ENCODE measurements at places on chromosomes 1 and 21. TPM values are rescaled to one million over a fixed set of nuclear protein-coding genes. Genes with fewer than 3 reads are reported as not detected.
A peak's percentile ranks its signal among the peaks of the same experiment; 100 is the strongest.

- no peak overlapping the region for H3K4me3 ChIP-seq
- no peaks in the 10 kb centered on the region for H3K4me1 ChIP-seq
- no peaks in the 10 kb centered on the region for H3K36me3 ChIP-seq
Observed at GRCh38 chr1:86861424-86861823, 52.5 kb downstream of the SELENOF start.

DNA sequence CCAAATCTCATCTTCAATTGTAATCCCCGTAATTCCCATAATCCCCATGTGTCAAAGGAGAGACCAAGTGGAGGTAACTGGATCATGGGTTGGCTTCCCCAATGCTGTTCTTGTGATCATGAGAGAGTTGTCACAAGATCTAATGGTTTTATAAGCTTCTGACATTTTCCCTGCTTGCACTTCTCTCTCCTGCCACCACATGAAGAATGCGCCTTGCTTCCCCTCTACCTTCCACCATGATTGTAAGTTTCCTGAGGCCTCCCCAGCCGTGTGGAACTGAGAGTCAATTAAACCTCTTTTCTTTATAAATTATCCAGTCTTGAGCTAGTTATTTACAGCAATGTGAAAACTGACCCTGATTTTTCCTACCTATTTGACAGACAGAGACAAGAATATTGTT is 162.5 kb upstream of the SYT6 start:
- H3K4me3 ChIP-seq: no peak overlapping the region
- no peaks in the 10 kb centered on the region for H3K4me1 ChIP-seq
- no peaks in the 10 kb centered on the region for H3K27me3 ChIP-seq

- peak overlapping the region; percentile 56 for H3K27ac ChIP-seq
- H3K4me1 ChIP-seq: peaks cover 38% of the 10 kb centered on the region
Observed at GRCh38 chr1:9797049-9797448, 26.7 kb downstream of the CLSTN1 start.

GRCh38 chr1:57512386-57512785 is 88.5 kb upstream of the DAB1 start:
- DNase-seq: no peak
- H3K27me3 ChIP-seq: no peaks in the 10 kb centered on the region
- H3K27ac ChIP-seq: no peak overlapping the region
- no peaks in the 10 kb centered on the region for H3K4me1 ChIP-seq
- H3K36me3 ChIP-seq: no peaks in the 10 kb centered on the region

DNA sequence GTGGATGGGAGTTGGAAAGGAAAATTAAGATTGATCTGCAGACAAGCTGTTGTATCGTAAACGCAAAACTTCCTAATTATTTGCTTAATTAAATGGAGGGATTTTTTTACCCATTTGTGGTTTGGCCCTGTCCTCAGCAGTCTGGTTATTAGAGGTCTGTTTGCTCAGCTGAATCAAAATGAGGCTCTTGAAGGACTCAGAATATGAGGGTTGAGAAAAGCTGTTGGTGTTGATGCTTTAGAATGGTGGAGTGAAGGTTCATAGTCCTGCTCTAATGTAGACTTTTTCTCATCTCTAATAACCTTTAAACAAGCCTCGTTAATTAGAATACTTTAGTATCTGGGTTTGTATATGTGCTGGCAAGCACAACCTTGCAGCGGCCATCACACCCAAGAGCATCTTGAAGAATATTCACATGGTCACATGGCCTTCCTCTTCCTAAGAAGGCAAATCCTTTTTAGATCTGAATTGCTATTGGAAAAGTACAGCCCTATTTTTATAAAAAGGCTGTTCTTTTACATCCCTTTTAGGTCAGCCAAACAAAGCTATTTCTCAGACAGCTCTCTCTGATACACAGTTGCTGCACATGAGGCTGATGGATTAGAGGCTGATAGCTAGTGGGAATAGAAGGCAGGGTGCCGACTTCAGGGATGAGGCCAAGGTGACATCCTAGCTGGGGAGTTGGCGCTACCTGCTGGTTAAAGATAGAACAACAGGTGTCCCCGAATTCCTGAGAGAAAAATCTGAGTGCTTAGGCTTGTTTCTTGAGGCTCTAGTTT is 53.8 kb downstream of the MACF1 start:
- H3K4me1 ChIP-seq: no peaks in the 10 kb centered on the region
- H3K27ac ChIP-seq: peak overlapping the region; percentile 30
- no peaks in the 10 kb centered on the region for H3K27me3 ChIP-seq
- DNase-seq: peak; percentile 27
- no peak overlapping the region for H3K4me3 ChIP-seq

DNA sequence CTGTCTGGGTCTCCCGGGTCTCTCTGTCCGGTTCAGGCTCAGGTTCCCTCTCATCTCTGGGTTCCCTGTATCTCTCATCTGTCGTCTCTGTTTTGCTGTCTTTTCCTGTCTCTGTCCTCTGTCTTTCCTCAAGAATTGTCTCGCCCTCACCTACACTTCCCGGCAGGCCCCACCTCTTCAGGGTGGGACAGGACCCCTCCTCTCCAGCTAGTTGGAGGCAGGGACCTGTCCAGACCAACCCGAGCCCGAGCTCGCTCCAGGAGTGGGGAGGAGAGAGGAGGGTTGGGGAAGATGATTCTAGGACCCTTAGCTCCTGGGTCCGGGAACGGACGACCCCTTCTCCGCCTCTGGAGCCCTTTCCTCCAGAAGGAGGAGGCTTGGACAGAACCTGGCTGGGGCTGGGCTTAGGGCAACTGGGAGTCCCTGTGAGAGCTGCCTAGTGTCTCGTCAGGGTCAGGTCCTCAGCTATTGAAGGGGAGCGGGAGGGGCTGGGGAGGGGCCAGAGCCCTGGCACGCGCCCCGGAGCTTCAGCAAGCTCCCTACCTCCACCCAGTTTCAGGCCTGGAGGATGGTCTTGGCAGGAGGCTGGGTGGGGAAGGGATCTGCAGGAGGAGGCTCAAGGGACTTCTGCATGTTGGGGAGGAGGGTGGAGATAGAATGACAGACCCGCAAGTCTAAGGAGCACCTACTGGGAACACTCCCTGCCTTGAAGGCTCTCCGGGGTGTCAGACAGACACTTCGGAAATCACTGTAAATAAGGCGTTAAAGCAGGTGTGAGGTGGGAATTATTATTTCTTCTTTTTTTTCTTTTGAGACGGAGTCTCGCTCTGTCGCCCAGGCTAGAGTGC is 26.3 kb upstream of the EPB41 start:
- peak overlapping the region; percentile 93 for H3K27ac ChIP-seq
- H3K27me3 ChIP-seq: no peaks in the 10 kb centered on the region
- H3K4me3 ChIP-seq: peak overlapping the region; percentile 87
- DNase-seq: no peak
- peaks cover 26% of the 10 kb centered on the region for H3K4me1 ChIP-seq
- no peaks in the 10 kb centered on the region for H3K36me3 ChIP-seq

The DNAJC28 gene
- total RNA-seq: 1.5 TPM

GRCh38 chr1:164560121-164560541 is 1.1 kb downstream of the PBX1 start:
- no peaks in the 10 kb centered on the region for H3K36me3 ChIP-seq
- H3K4me3 ChIP-seq: peak overlapping the region; percentile 87
- no peaks in the 10 kb centered on the region for H3K27me3 ChIP-seq
- H3K4me1 ChIP-seq: peaks cover 31% of the 10 kb centered on the region
- no peak for DNase-seq

GRCh38 chr1:3577711-3578432 is 33.4 kb downstream of the MEGF6 start:
- H3K4me1 ChIP-seq: no peaks in the 10 kb centered on the region
- H3K27ac ChIP-seq: no peak overlapping the region

DNA sequence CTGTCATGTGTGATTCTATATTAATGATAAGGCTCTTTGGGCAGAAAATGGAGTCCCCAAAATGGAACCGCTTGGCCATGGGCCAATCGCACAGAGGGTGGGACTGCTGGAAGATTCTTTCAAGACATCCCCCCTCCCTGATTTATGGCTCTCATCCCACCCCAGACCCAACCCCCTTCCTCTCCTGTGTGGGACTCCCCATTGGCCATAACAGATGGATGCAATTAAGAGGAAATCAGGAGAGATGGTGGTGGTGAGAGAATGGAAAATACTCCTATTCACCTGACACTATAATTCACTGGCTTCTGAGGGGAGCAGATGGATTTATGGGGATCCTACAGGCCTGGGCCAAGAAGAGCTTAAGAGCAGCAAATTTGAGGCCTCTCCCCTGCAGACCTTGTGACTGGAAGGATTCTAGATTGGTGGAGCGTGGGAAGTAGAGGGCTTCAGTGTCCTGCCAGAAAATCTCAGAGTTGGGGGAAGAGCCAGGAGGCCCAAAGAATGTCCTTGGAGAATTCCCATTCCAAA is 1.7 kb downstream of the IGFN1 start:
- no peaks in the 10 kb centered on the region for H3K36me3 ChIP-seq
- no peaks in the 10 kb centered on the region for H3K27me3 ChIP-seq
- peaks cover 18% of the 10 kb centered on the region for H3K4me1 ChIP-seq
- peak overlapping the region; percentile 51 for H3K27ac ChIP-seq

GRCh38 chr1:229226796-229227195 is 44.1 kb upstream of the RAB4A start:
- no peaks in the 10 kb centered on the region for H3K27me3 ChIP-seq
- no peak for DNase-seq
- no peak overlapping the region for H3K27ac ChIP-seq

- H3K27me3 ChIP-seq: no peaks in the 10 kb centered on the region
- peaks cover 98% of the 10 kb centered on the region for H3K36me3 ChIP-seq
- no peak overlapping the region for H3K4me3 ChIP-seq
- DNase-seq: no peak
- H3K4me1 ChIP-seq: no peaks in the 10 kb centered on the region
- no peak overlapping the region for H3K27ac ChIP-seq
Observed at GRCh38 chr1:203017061-203017460, 9.2 kb upstream of the PPFIA4 start.

- no peak overlapping the region for H3K27ac ChIP-seq
- peaks cover 8% of the 10 kb centered on the region for H3K27me3 ChIP-seq
- no peaks in the 10 kb centered on the region for H3K4me1 ChIP-seq
- H3K36me3 ChIP-seq: no peaks in the 10 kb centered on the region
- no peak for DNase-seq
Observed at GRCh38 chr1:3807769-3808168, 11.5 kb upstream of the LRRC47 start.

The PCBP3 gene
- 0.13 TPM for total RNA-seq

The THEM5 gene
- total RNA-seq: not detected

DNA sequence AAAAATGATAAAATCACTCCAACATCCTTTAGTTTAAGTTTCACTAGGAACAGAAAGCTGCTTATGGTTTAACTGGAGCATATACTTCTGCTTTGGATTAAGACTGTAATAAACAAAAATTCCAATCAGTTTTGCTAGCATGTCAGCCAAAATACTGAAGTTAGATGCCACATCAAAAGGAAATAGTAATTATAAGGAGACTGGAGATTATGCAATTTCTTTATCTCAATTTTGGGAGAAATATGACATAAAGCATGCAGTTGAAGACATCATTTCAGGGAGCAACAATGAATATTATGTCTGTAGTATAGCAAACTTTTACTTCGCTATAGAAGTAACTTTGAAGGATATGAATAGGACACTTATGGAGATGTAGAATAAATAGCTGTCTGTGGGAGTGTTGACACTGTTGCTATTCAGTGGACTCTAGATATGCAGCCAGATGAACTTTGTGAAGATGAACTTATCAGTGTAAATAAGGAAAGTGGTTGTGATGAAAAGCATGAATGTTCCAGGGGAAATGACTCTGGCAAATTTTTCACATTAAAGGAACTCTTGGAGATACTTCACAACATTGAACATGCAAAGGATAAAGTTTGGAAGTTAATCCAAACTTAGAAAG is 107.8 kb downstream of the RABGAP1L start:
- no peak overlapping the region for H3K27ac ChIP-seq
- DNase-seq: no peak
- H3K27me3 ChIP-seq: no peaks in the 10 kb centered on the region

DNA sequence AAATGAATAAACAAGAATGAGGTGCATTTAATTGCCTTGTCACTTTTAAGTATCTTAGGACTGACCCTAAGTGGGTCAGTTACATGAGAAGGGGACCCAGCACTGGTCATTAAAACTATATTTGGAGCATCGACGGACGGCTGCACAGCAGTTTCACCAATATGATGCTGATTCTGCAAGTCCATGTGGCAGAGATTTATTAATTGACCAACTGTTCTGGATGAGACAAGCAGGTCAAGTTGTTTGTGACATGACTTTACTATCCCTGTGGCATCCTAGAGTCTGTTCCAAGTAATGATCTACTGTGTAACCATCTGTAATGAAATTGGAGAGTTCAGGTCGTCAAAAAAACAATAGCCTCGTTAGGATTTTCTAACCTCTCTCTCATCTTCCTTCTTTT is 9.5 kb downstream of the AMPD1 start:
- no peaks in the 10 kb centered on the region for H3K27me3 ChIP-seq
- H3K36me3 ChIP-seq: no peaks in the 10 kb centered on the region
- H3K27ac ChIP-seq: peak overlapping the region; percentile 93
- H3K4me3 ChIP-seq: no peak overlapping the region
- H3K4me1 ChIP-seq: peaks cover 68% of the 10 kb centered on the region

The CSF3R gene
- total RNA-seq: 6.1 TPM

GRCh38 chr1:17846341-17846740 is 91.2 kb downstream of the ACTL8 start:
- no peaks in the 10 kb centered on the region for H3K4me1 ChIP-seq
- no peak for DNase-seq

DNA sequence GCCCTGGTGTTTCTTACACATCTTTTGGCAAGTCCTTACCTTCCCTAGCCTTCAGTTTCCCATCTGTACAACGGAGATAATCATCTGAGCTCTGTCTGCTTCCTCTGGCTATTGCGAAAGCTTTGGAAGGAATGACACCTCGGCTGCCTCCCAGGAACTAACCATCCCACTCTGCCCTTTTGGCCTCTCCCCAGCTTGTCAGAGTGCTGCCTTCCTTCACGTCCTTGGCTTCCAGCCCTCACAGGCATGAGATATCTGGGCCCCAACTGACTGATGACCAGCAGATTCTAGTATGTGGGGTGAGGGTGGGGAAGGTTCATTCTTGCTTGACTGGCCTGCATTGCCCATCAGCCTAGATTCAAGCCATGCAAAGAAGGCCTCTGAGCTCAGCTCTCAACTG is 253.1 kb upstream of the FGGY start:
- H3K4me1 ChIP-seq: peaks cover 19% of the 10 kb centered on the region
- no peak overlapping the region for H3K4me3 ChIP-seq
- peak overlapping the region; percentile 64 for H3K27ac ChIP-seq
- no peaks in the 10 kb centered on the region for H3K36me3 ChIP-seq

DNA sequence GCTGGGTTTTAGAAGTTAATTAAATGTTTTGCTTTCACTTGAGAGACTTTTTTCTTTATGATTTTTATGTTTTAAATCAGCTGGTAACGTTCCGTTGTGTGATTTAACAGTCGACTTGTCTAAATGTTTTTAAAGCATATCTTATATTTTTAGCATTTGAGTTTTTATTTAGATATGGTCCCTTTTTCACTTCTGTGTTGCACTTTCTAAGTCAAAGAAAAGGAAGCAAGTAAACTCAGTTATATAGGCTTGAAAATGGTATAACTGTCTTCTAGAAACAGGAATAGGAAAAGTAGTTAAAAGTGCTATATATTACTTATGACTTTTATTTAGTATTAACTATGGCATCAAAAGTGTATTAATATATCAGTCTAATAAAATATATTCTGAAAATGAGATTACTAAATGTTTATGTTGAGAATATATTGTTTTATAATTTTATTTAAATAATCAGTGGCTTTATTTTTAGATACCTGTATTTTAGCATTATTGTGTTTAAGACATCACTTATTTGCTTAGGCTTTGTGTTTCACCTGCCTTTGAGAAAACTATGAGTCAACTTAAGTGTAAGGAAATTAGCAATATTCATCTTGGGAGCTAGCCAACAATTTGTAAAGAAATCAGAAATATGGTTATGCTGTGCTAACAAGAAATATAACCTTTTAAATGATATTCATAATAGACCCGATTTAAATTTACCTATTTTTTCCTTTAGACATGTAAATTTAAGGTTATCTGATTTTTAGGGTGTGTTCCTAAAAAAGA is 60.5 kb downstream of the RABGAP1L start:
- H3K27me3 ChIP-seq: no peaks in the 10 kb centered on the region
- peaks cover 8% of the 10 kb centered on the region for H3K4me1 ChIP-seq
- no peak overlapping the region for H3K27ac ChIP-seq
- DNase-seq: no peak
- no peak overlapping the region for H3K4me3 ChIP-seq
